ENCODE measurements at places on chromosomes 3 and 15.

- no peak for DNase-seq
Measured at GRCh38 chr3:188925376-188925775, 246.4 kb upstream of the TPRG1 start.

DNA sequence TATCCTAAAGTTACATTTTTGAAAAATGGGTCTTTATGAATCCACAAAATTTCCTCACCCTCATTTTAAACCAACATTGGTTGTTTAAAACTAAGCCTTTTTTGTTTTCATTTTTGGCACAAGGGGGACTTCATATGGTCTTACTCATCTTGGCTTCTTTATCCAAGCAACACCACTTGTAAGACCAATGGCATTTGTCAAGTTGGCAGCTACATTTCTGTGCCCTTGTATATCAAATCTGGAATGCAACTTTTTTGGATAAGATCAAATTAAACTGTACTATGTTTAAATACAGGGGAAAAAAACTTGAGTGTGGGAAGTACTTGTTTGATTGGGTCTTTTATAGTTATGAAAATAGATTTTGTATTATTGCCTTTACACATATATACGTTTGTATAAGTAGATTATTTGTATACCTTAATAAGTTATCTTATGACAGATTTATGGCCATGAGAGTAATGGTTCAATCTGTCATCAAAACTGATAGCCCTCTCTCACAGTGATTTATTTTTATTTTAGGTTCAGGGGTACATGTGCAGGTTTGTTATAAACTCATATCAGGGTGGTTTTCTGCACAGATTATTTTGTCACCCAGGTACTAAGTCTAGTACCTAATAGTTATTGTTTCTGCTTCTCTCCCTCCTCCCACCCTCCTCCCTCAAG is 43.4 kb downstream of the GPR160 start:
- DNase-seq: peak; percentile 53

- no peak for DNase-seq
Measured at GRCh38 chr3:87084868-87085267, 93.9 kb upstream of the VGLL3 start.

DNA sequence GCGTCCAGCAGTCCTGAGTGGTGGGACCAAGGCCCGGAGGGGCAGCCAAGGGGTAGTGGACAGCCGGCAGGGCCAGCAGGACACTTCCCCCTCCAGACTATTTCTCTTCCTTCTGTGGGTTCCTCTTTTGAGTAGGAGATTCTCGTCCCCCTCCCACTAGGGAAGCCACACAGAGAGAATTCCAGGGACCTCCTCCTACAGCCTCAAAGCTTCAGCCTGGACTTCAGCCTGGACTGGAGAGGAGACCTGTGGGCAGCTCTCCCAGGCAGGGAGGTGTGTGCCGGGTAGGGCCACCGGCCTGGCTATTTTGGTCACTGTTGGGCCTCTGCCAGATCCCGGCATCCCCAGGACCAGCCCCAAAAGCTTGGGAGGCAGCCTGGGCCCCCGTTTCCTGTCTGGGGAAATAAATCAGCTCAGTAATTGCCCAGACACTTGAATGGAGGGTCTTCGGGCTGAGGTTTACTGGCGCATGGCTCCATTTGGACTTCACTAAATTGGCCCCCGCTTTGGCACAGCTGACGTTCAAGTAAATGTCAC is 1.3 kb downstream of the SLC6A6 start:
- DNase-seq: peak; percentile 43

- no peak for DNase-seq
Measured at GRCh38 chr3:143236226-143236964, 116.8 kb downstream of the CHST2 start.

DNA sequence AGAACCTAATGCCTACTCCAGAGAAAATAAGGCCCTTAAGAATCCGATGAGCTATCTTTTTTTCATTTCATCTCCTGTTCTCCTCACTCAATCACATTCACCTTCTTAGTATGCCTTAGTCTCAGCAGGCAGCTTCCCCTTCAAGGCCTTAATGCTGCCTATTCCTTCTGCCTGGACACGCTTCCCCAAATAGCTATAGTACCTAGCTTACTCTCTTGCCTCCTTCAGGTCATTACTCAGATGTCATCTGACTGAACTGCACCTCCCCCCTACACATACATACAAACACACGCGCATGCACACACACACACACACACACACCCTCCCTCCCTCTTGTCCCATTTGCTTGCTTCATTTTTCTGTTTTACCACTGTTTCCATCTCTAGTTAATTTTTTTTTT is 191.5 kb upstream of the MLF1 start:
- DNase-seq: no peak

- peak; percentile 10 for DNase-seq
Measured at GRCh38 chr3:164486150-164486549, 592.1 kb downstream of the SI start.

DNA sequence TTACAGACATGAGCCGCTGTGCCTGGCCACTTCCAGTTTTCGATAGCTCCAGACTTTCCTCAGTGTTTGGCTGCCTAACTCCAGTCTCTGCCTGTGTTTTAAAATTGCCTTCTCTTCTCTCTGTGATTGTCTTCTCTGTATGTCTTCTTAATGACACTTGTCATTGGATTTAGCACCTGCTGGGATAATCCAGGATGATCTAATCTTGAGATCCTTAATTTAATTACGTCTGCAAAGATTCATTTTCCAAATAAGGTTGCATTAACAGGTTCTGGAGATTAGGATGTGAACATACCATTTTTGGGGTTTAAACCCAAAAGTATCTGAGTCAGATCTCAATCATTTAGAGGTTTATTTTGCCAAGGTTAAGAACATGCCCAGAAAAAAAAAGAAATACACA is 222.2 kb upstream of the PDZRN3 start:
- DNase-seq: no peak

DNA sequence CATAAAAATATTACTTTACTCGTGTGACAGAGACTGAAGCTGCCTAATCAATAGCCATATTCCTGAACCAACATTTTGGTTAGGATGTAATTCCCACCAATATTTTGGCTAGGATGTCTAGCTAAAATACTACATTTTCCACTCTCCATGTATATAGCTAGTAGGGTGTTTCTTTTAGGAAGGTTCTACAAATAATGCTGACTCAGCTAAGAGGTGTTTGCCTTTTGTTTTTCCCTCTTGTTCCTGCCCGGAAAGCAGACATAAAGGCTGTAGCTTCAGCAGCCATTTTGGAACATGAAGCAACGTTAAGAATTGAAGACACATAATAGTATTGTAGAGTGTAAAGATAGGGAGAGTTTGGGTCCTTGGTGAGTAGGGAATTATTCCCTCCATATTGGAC is 187.3 kb upstream of the PDZRN3 start:
- no peak for DNase-seq

DNA sequence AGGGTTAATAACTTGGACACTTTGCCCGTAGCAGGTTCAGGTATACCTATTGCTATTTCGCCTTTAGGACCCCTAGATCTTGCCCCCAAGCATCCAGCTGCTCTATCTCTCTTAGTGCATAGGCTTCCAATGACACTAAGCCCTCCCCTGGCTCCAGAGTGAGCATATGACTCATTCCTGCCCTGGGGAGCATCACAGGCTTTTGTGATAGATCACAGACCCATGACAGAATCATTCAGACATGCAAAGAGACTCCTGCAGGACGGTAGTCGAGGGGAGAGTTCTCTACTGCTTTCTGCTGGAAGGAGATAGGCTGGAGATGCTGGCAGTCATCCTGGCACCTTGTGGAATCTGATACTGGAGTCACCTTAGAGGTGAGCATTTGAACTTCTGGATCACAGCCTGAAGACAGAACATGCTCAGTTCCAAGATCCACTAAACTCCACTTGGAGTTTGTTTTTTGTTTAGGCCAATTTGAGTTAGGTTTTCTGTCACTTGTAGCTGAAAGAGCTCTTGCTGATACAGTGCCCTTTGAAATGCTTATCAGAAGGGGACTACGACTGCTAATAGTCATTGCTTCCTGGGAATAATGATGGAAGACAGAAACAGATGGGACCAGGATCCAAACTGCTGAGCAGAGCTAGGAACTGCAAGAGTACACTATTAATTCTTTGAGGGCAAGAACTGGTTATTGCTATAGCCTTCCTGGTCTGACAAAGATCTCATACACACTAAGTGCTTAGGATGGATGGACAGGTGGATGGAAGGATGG is 11.0 kb downstream of the LYSMD2 start:
- DNase-seq: peak; percentile 96

DNA sequence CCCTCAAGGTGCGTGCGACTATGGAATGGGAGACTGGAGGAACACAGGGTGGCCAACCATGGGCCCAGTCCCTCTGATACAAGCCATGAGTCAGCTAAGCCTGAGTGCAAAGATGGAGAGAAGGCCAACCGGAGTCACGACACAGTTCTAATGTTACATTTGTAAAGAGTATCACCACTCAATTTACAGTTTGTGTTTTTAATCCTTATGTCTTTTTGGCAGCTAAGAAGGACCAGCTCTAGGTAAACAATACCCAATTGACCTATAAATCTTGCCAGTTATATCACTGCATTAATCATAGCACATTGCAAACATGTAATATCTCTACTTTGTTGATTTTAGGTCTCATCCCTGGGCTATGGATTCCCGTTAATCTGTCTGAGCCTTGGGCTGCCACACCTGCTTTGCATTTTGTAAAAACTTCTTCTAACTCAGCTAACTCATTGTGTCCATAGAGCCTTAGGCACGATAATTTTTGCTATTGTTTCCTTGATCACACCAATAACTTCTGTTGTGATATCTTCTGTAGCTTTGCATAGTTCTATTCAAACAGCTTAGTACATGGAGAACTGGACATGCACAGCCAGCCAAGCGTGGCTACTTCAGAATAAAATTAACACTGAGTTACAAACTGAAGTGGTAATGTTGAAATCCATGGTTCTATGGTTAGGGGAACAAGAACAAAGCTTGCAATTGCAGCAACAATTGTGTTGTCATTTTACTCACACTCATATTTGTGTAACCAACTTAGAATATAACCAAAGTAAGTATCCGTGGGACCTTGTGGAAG is 50.3 kb downstream of the LSM3 start:
- DNase-seq: no peak

GRCh38 chr15:49813625-49814024 is 192.8 kb downstream of the DTWD1 start:
- no peak for DNase-seq

GRCh38 chr3:123590685-123591450 is 6.0 kb upstream of the HACD2 start:
- no peak for DNase-seq
